Activated B cell treated with CpG ODN at 0.5 μM for 24 hours (primary cell): ENCODE measurements at places on chromosomes 5 and 9.

DNA sequence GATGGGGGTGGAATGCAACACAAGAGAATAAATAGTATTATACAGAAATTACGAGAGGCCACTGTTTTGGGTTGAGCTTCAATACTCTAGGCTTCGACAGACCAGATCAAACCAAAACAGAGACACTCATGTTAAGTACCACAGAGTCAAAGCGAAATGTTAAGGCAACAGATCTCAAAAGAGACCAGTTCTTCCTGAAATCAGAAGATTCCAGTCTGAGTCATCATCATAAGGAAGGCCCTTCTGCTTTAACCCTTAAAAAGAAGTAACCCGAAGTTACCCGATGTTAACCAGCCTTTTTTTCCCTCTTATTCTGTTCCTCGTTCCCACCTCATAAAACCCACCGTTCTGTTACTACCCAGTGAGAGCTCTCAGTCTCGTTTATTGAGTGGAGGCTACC lies 75.9 kb downstream of the SFXN1 start:
- no peak overlapping the region for H3K4me3 ChIP-seq
- no peak for DNase-seq
- H3K27me3 ChIP-seq: peaks cover 12% of the 10 kb centered on the region

DNA sequence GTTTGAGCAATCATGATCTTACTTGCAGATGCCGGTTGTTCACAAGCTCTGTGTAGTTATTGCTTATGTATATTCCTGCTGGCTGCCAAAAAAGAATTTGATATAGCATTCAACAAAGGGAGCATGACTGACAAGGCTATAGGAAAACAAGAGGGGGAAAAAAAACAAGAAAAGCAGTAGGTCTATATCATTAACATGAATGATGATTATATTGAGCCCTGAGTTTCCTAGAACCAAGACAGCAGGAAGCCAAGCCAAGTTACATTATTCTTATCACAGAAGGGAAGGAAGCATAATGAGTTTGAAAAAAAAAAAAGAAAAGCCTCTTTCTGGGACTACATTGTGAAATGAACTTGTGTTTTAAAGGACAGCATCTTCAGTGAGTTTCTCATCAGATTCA lies 41.0 kb downstream of the TSTD2 start:
- H3K27me3 ChIP-seq: peaks cover 2% of the 10 kb centered on the region
- no peak overlapping the region for H3K27ac ChIP-seq
- no peak for DNase-seq
- no peaks in the 10 kb centered on the region for H3K4me1 ChIP-seq
- peaks cover 5% of the 10 kb centered on the region for H3K36me3 ChIP-seq

DNA sequence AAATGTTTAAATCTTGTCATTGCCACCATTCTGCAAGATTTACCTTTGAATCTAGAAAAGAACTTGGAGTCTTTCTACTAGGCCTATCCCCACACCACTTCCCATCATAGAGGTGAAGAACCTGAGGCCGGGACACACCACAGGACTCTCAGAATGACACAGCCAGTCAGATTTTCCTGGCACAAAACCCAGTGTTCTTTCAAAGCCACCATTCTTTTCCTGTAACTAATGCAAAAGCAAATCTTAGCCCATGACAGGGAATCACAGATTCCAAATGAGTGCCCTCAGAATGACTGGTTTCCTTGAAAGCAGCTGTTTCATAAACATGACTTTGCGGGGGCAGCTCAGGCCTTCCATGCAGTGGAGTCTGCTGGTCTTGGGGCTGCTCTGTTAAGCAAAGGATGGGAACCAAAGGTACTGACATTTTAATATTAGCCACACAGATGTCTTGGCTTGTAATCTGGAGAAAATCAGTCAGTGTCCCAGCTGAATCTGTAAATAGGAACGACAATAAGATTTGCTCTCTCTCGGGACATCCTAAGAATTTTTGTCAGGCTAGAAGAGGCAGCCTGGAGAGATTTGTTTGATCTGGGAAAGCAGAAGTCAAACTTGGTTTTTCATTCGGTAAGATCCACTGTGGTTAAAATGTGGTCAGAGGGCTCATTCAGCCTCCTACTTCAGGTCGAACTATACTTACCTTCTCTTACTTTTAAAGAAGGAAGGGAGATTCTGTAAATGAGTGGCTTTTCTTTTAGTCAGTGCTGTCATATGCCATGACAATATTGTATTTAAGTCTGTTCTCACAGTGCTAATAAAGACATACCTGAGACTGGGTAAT lies 115.1 kb downstream of the PALM2AKAP2 start:
- H3K27me3 ChIP-seq: no peaks in the 10 kb centered on the region
- H3K27ac ChIP-seq: no peak overlapping the region
- DNase-seq: no peak
- peaks cover 15% of the 10 kb centered on the region for H3K4me1 ChIP-seq

DNA sequence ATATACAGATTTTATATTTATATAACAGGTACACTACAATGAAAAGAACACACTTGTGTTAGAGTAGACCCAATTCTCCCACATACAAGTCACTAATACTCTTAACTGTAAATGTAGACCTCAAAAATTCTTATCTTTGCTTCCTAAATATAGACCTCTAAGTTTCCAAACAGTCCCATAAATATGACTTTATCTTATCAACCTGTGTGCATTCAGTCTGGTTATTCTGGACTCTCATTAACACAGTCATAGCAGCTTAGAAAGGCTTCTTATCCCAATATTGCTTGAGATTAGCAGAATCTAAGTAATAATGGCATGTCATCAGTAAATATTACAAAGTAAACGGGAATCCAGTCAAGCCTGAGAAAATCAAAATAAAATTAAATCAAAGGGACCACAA lies 161.1 kb downstream of the FBXL17 start:
- H3K27me3 ChIP-seq: no peaks in the 10 kb centered on the region
- H3K4me3 ChIP-seq: no peak overlapping the region
- no peak for DNase-seq
- H3K4me1 ChIP-seq: no peaks in the 10 kb centered on the region
- peaks cover 56% of the 10 kb centered on the region for H3K36me3 ChIP-seq

GRCh38 chr5:141788296-141788970 lies 89.8 kb downstream of the PCDH1 start:
- no peak for DNase-seq
- H3K4me1 ChIP-seq: no peaks in the 10 kb centered on the region
- H3K36me3 ChIP-seq: no peaks in the 10 kb centered on the region
- no peak overlapping the region for H3K4me3 ChIP-seq
- no peak overlapping the region for H3K27ac ChIP-seq
- peaks cover 33% of the 10 kb centered on the region for H3K27me3 ChIP-seq
